ENCODE measurements at places on chromosomes 7 and 10. TPM values are rescaled to one million over a fixed set of nuclear protein-coding genes. Genes with fewer than 3 reads are reported as not detected.

CPVL gene
- 3.8 TPM for total RNA-seq

DNA sequence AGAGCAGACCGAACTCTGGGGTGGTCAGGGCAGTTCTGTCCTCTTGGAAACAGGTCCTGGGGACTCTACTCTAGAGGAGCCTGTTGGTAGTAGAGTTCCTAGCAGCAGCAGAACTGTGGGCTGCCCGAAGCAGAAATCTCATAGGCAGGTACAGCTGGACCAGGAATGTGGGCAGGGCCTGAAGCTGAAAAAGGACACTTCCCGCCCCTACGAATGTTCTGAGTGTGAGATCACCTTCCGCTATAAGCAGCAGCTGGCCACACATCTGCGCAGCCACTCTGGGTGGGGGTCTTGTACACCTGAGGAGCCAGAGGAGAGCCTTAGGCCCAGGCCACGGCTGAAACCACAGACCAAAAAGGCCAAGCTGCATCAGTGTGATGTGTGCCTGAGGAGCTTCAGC is 8.3 kb upstream of the ZNF783 start:
- no peak for DNase-seq

DNA sequence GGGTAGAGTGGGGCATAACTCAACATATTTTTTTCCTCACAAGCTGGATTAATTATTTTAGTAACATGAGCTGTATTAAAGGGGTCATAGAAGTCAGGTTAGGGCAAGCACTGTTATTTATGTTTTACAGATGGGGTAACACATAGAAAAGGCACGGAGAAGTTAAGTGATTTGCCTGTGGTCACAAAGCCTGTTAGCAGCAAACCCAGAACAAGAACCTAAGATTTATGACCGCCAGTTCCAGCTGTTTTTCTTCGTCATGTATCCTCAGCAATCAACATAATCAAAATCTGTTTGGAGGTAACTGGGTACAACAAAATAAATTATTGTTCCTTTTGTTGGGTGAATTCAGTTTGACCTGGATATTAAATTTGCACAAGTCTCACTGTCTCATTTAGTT is 57.2 kb upstream of the BET1 start:
- DNase-seq: no peak

DNA sequence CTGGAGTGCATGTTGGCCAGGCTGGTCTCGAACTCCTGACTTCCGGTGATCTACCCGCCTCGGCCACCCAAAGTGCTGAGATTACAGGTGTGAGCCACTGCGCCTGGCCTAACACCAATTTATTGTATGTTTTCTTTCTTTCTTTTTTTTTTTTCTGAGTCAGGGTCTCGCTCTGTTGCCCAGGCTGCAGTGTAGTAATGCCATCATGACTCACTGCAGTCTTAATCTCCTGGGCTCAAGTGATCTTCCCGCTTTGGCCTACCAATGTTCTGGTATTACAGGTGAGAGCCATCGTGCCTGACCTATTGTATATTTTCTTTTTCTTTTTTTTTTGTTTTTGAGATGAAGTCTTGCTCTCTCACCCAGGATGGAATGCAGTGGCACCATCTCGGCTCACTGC is 33.8 kb upstream of the UBE2H start:
- no peak for DNase-seq

GRCh38 chr10:49760789-49761188 is 1.3 kb downstream of the OGDHL start:
- DNase-seq: no peak

- no peak for DNase-seq
Observed at GRCh38 chr7:26658389-26659084, 205.9 kb downstream of the SKAP2 start.
